ENCODE measurements at places on chromosomes 1 and 21.
A peak's percentile ranks its signal among the peaks of the same experiment; 100 is the strongest.

DNA sequence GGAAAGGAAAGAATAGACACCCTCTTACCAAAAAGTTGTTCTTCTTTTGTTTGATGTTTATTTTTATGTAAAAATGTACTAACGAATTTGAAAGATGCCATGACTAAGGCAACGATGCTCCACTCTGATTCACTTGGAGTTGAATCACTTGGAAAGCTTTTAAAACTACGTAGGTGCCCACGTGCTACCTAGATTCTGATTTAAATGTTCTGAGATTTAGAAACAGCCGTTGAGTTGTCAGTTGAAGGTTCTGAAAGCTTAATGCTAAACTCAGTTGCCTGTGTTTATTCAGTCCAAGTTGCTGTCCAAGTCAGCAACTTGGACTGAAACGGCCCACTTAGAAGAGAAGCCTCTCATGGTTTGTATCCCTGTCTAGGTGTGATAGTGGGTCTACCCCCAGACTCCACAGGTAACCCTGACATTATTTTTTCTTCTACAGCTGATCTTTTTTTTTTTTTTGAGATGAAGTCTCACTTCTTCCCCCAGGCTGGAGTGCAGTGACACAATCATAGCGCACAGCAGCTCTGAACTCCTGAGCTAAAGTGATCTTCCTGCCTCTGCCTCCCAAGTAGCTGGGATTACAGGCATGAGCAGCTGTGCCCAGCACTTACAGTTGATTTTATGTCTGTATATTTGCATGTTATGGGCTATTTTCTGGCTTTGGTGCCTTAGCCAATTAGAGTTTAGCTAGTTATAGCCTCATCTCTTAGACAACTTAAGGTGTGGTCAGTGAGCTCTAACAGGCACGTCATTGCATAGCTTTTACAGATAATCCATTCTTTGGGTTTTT, 1.4 kb upstream of the VAMP4 start:
- no peak for DNase-seq

- peak; percentile 32 for DNase-seq
These were observed 12.5 kb upstream of the ATF3 start for GRCh38 chr1:212595787-212596714.

GRCh38 chr1:189220750-189221149, 1256.9 kb downstream of the BRINP3 start:
- DNase-seq: no peak

GRCh38 chr21:15667010-15667409, 62.8 kb upstream of the USP25 start:
- no peak for DNase-seq

- no peak for DNase-seq
These were observed 850.0 kb downstream of the LTN1 start for GRCh38 chr21:28142697-28143096.

- no peak for DNase-seq
These were observed 40.4 kb downstream of the FRRS1 start for GRCh38 chr1:99725996-99726395.

DNA sequence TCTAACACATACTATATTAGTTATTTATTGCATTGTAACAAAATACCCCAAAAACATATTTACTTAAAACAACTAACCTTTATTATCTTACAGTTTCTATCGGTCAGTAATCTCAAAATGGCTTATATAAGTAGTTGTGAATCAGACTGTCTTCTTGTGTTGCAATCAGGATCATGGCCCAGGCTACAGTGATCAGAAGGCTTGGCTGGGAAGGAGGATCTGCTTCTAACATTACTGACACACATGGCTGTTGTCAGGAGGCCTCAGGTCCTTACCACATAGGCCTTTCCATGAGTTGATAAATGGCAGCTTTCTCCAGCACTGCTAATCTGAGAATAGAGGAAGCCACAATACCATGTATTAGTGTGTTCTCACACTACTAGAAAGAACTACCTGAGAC, 33.7 kb downstream of the CFH start:
- no peak for DNase-seq

DNA sequence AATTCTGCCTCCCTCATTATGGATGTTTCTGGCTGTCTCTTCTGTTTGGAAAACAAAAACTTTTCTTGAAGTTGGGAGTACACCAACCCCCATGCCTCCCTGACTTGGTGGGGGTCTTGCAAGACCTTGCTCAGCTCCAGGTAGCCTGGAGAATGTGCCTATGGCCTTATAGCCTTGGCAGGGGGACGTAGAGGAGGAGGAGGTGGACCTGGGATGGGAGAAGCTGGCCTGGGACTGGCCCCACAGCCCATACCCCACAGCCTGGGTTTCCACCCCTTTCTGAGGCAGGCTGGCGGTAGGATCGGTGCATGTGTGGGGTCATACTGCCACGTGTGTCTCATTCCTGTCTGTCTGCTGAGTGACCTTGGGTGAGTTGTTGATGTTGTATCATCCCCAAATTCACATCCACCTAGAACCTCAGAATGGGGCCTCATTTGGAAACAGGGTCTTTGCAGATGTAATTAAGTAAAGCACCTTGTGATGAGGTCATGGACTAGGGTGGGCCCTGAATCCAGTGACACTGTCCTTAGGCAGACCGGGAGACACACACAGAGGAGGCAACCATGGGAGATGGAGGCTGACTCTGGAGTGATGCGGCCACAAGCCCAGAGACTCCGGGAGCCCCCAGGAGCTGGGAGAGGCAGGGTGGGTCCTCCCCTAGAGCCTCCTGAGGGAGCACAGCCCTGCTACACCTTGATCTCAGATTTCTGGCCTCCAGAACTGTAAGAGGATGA, 18.5 kb downstream of the OBSCN start:
- DNase-seq: no peak

- DNase-seq: no peak
These were observed 48.9 kb downstream of the ATP6V1G3 start for GRCh38 chr1:198491596-198491995.

DNA sequence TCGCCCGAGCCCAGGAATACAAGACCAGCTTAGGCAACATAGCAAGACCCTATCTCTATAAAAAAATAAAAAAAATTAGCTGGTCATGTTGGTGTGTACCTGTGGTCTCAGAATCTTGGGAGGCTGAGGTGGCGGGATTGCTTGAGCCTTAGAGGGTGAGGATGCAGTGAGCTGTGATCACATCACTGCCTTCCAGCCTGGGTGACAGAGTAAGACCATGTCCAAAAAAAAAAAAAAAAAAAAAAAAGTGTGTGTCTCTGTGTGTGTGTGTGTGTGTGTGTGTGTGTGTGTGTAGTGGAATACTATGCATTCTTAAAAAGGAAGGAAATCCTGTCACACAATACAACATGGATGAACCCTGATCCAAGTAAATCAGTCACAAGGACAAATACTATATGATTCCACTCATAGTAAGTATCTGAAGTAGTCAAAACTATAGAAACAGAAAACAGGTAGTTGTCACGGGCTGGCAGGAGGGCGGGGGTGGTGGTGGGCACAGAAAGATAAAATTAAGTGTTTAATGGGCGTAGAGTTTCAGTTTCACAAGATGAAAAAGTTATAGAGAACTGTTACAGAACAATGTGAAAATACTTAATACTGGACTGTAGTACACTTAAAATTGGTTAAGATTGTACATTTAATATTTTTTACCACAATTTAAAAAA, 47.8 kb downstream of the SELENOF start:
- no peak for DNase-seq

GRCh38 chr21:31201548-31201947, 142.5 kb downstream of the TIAM1 start:
- no peak for DNase-seq

DNA sequence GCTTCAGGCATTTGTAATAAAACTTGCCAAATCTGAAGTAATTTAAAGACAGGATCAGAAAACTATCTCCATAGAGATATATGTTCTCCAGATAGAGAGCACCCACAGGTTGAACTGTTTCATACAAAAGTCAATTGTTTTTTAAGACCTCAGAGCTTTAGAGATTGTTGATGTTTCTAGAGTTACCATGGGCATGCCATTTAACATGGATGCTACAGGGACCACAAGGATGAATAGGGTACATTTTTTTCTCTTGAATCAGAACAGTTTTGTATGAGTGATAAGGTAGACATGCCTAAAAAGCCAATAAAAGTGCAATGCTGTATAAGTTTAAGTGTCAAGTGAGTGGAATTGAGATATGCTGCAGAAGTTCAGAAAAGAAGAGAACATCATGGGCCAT, 511.0 kb upstream of the CAMK1G start:
- DNase-seq: no peak

- DNase-seq: no peak
These were observed 36.7 kb downstream of the DISP3 start for GRCh38 chr1:11515368-11516300.

Measured in activated CD4-positive, alpha-beta T cell treated with anti-CD3 and anti-CD28 coated beads for 24 hours (primary cell).